ENCODE measurements at places on chromosomes 2 and 18.

DNA sequence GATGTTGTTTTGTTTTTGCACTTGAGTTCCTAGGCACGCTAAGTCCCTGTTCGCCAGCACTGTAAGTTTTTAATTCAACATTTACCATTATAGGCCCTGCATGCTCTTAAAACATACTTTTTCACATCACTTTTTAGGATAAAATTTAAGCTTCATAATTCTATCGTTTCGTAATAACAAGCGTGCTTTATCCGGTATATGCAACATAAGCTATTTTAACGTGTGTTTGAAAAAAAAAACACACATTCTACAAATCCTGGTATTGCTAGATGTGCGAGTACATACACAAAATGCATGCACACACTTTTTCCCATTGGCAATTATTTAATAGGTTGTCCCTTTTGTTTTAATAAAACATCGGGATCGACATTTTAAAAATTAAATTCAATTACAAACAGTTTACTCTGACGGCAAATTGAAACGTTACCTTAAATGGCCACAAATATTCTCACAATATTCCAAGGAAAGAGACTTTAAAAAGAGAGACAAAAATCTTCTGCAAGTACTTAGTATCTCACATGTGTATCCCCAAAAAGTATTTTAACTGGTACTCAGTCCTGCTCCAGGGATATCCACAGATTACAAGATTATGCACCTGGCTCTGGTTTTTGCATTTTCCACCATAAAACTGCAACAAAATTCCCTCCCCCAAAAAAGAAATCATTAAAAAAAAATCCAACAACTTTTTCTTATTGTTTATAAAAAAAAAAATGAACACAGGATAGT lies 1.0 kb upstream of the TCF4 start:
- DNase-seq: no peak

DNA sequence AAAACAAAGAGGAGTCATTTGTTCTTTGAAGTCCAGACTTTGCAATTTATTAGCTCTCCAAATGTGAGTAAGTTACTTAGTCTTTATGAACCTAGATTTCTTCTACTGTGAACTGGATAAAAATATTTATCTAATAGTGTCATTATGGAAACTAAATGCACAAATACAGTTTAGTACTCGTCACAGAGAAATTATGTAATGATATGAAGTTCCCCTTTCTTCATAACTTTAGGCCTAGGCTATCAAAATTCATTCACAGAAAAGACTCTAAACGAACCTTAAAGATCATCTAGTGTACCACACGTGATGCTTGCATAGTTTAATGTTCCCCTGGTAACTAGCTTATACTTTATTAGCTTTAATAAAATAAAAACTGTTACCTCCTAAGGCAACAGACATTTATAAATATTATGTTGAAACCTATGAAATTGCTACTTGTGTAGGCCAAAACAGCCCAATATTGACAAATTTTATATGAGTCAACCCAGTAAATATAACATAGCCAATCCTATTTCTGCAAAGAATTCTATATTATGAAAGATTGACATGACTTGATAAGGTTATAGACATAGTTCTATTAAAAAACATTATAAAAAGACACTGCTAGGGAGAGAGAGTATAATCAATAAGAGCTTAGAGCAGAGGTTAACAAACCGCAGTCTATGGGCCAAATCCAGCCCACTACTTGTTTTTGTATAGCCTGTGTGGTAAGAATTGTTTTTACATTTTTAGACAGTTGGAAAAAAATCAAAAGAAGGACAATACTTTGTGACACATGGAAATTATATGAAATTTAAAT lies 44.9 kb upstream of the ITPRID2 start:
- DNase-seq: no peak

GRCh38 chr2:113057117-113057516 lies 1.9 kb upstream of the IL36RN start:
- DNase-seq: no peak

- no peak for DNase-seq
Measured at GRCh38 chr2:225137971-225138370, 95.7 kb upstream of the DOCK10 start.

DNA sequence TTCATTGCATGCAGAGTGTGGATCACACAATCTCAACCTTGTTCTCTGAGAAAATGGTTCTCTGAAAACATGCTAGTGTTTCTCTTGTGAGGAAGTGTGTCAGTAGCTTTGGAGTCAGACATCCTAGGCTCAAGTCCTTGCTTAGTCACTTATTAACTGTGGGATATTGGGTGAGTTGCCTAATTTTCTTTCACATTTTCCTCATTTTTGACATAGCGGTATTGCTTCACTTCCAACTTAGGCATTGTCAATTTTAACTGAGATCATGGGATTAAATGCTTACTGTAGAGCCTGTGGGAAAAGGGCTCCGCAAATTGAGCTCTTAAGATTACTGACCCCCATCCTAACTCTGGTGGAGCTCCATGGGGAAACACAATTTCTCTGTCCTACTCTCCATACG lies 622.2 kb downstream of the CNTNAP5 start:
- no peak for DNase-seq

DNA sequence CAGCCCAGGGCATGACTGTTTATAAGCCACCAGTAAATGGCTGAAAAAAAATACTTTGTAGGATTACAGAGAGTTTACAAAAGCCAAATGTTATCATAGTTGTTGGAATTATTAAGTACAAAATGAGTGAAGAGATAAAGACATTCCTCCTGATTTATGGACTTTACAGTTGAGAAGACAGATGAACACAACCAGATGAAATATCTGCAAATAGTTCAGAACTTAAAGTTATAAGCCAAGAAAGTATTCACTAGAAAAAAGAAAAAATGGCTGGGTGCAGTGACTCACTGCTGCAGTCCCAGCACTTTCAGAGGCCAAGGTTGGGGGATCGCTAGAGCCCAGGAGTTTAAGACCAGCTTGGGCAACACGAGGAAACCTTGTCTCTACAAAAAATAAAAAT lies 11.2 kb downstream of the PMAIP1 start:
- no peak for DNase-seq

GRCh38 chr18:74899554-74899953 lies 301.9 kb downstream of the ZNF407 start:
- DNase-seq: no peak

GRCh38 chr2:30155202-30155601 lies 8.4 kb downstream of the YPEL5 start:
- DNase-seq: no peak

DNA sequence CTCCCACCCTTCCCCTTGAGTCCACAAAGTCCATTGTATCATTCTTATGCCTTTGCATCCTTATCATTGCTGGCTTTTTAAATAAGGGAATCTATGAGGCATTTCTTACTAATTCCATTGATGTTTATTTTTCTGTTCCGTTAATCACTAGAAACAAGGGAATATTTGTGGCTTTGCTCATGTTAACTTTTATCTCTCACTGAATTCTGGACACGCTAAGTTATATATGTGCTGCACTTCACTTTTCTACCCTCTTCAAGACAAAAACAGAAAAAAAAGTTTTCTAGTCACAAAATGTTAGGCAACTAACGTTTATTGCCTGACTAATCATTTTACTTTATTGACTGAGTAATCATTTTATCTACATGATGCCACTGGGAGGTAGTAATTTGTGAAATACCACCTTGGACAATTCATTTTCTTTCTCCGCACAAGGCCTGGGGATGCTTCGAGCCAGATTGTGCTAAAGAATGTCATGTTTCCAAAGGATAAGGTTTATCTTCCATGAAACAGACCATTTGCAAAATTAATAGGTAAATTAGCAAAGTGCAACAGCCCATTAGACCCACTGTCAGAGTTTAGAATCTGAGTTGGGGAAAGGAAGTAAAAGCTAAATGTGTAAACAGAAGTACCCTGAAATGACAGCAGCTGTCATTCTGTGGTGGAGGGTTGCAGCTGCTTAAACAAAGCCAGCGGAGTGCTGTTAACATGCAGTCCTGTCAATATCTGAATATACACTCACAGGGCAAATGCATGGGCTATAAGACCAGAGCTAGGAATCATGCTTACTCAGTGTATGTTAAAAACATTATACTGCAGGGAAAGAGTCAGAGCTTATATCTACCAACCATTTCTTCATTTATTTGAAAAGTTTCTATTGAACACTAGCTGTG lies 658.7 kb downstream of the CNTNAP5 start:
- DNase-seq: no peak

- DNase-seq: no peak
Measured at GRCh38 chr2:233513953-233514655, 52.5 kb downstream of the USP40 start.

DNA sequence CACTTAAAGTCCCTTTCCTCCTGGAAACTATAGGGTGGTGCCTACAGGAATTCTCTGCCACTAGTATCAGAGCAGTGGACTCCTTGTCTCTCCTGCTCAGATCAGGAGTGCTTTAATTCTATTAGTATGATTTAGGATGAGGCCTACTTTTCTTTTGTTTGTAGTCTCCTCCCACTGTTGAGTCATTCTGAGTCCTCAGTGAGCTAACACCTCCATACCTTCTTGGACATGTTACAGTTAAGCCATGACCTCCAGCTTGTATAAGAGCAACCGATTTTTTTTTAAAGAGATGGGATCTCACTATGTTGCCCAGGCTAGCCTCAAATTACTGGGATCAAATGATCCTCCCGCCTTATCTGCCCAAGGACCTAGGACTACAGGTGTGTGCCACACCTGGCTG lies 48.7 kb upstream of the OTOF start:
- no peak for DNase-seq

GRCh38 chr2:152594792-152595191 lies 122.5 kb downstream of the PRPF40A start:
- DNase-seq: no peak

DNA sequence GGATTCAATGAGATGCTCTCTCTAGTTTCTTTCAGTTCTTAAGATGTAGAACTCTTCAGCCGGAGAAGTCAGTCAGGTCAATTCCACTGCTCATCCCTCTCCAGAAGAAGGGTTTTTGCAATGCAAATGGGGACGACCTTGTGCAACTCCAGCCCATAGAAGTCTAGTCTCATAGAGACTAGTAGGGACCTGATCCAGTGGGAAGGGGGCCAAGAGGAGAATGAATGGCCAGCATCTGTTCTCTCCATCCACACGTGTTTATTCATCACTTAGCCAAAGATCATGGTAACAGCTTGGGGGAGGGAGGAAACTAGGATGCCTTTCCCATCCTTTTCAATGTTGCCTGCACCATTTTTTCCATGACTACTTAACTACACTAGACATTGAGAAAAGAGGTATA lies 120.2 kb downstream of the LAMA3 start:
- DNase-seq: no peak

- DNase-seq: no peak
Measured at GRCh38 chr2:127957240-127957639, 70.6 kb downstream of the SAP130 start.

DNA sequence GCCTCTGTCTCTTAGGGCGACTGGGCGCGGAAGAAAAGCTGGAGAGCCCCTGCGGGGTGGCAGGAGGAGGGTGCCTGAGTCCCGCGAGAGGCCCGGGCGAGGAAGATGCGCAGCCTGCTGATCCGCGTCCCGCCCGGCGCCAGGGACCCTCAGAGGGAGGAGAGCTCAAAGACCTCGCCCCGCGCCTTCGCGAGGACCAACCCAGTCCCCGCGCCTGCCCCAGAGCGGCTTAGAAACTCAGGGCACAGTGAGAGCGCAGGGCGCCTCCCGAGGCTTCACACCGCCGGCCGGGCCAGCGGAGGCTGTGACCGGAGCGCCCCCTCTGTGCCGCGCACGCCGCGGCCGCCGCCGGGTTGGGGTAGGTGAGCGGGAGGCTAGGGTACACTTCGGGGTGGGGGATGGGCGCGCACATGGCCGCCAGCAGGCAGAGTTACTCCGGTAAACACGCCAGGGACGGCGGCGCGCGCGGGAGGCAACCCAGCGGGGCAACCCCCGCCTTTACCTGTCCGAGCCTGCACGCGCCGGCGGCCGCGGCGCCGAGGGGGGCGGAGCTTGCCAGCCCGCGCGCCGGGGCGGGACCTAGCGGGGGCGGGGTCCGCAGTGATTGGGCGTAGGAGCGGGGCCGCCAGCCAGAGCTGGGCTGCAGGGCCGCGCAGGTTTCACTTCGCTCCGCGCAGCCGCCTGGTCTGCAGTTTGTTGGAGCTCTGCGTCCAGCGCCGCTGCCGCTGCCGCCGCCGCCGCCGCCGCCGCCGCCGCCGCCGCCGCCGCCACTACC lies at the start of gene BCL2L11:
Gene BCL2L11, plus strand, starts transcription at position 662 of the 775 bp plus-strand sequence. CDS start 2,832 bp downstream, outside the sequence.
- DNase-seq: peak; percentile 85

DNA sequence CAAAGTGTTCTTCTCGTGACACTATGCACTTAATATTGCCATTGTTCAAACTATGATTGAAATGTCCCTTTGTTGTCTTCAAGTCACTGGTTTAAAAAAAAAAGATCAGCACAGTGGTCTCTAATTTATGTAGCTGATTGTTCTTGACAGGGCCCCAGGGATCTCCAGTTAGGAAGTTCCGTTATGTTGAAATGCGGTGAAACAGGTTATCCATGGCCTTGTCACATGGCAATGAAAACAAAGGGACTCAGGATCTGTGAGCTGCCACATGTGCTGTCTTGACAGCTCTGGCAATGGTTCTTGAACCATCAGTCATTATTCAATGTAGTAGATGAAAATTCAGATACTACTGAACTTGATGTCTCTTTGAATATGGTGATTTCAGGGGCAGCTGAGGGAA lies 147.4 kb downstream of the SETBP1 start:
- no peak for DNase-seq

- DNase-seq: no peak
Measured at GRCh38 chr2:10390369-10390801, 57.7 kb downstream of the ODC1 start.

DNA sequence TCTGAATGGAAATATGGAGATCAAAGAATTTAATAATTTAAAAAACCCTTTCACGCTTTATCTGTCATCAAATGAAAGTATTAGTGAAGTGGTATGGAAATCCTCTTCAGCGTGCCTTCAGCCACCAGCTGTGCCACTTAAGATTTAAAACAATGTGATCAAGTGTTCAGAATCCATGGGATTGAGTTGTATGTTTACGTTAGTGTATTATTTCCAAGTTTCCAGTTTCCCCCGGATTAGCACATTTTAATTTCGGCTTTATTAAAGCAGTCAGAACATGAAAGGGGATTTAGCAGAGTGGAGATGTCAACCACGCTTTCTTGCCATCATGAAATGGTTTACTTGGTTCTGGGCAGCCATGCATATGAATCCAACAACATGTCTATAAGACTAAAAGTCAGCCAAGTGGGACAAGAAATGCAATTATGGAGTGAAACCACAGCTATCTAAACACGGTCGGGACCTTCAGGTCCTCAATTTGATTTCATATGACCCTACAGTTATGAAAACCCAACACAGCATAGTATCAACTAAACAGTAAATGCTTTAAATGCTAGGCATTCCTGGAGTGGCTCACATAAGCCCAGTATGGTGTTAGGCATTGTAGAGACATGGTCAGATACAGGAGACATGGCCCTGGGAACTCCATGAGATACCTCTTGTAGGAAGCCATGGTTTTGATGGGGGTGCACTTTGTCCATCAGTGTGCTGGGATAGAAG lies 224.9 kb upstream of the EPAS1 start:
- DNase-seq: no peak

GRCh38 chr18:61448316-61448715 lies 115.1 kb downstream of the CDH20 start:
- DNase-seq: no peak

GRCh38 chr2:209685963-209686362 lies 85.7 kb upstream of the UNC80 start:
- no peak for DNase-seq

GRCh38 chr2:227848586-227848985 lies 22.8 kb upstream of the DAW1 start:
- DNase-seq: no peak

Data from activated T-helper 1 cell treated with Interleukin-2 at 50 U/mL for 16 hours (primary cell).